Stomach (tissue), 19 donors: ENCODE measurements at places on chromosomes 6 and 20. TPM values are rescaled to one million over a fixed set of nuclear protein-coding genes. Genes with fewer than 3 reads are reported as not detected.

The PBOV1 gene
- total RNA-seq, result not detected

GRCh38 chr20:51734876-51735720 lies 33.1 kb downstream of the ATP9A start:
- no peaks in the 10 kb centered on the region for H3K27me3 ChIP-seq
- no peak for DNase-seq
- no peaks in the 10 kb centered on the region for H3K36me3 ChIP-seq

- H3K36me3 ChIP-seq, result no peaks in the 10 kb centered on the region
- no peak overlapping the region for H3K4me3 ChIP-seq
- H3K27ac ChIP-seq, result no peak overlapping the region
- H3K4me1 ChIP-seq, result no peaks in the 10 kb centered on the region
These were observed 75.4 kb upstream of the INSM1 start for GRCh38 chr20:20292472-20292871.

GRCh38 chr6:89927264-89927663 lies 33.0 kb downstream of the GJA10 start:
- DNase-seq, result no peak
- no peaks in the 10 kb centered on the region for H3K36me3 ChIP-seq
- no peak overlapping the region for H3K4me3 ChIP-seq
- peaks cover 3% of the 10 kb centered on the region for H3K4me1 ChIP-seq
- no peak overlapping the region for H3K27ac ChIP-seq
- H3K27me3 ChIP-seq, result no peaks in the 10 kb centered on the region

DNA sequence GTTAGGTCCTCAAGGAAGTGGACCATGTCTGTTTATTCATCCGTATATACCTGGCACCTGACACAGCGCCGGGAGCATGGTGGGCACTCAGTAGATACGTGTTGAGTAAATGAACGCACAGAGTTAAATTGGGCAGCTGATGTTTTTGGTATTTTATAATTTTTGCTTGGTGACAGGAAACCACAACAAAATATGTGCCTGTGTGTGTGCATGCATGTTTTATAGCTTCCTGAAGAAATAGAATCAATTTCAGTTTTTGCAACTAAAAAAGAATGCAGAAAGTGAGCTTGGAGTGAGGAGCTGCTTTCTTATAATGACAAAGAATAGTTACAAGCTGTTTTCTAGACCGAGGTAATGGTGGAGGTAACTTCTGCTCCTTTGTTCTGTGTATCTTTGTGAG lies 91.4 kb downstream of the PLCB4 start:
- DNase-seq, result no peak
- H3K4me3 ChIP-seq, result no peak overlapping the region
- no peaks in the 10 kb centered on the region for H3K36me3 ChIP-seq
- no peaks in the 10 kb centered on the region for H3K27me3 ChIP-seq
- peaks cover 11% of the 10 kb centered on the region for H3K4me1 ChIP-seq
